ENCODE measurements at places on chromosomes 13 and 19.

DNA sequence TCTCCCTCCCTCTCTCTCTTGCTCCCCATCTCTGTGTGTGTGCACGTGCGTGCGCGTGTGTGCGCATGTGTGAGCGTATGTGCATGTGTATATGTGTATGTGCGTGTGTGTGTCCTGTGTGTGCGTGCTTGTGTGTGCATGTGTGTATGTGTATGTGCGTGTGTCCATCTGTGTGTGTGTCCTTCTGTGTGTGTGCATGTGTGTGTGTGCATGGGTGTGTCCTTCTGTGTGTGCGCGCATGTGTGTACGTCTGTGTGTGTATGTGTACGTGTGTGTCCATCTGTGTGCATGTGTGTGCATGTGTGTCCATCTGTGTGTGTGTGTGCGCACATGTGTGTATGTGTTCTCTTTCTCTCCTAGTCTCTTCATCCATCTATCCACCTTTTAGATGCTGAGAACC, 12.2 kb downstream of the SLC8A2 start:
- no peak for DNase-seq

DNA sequence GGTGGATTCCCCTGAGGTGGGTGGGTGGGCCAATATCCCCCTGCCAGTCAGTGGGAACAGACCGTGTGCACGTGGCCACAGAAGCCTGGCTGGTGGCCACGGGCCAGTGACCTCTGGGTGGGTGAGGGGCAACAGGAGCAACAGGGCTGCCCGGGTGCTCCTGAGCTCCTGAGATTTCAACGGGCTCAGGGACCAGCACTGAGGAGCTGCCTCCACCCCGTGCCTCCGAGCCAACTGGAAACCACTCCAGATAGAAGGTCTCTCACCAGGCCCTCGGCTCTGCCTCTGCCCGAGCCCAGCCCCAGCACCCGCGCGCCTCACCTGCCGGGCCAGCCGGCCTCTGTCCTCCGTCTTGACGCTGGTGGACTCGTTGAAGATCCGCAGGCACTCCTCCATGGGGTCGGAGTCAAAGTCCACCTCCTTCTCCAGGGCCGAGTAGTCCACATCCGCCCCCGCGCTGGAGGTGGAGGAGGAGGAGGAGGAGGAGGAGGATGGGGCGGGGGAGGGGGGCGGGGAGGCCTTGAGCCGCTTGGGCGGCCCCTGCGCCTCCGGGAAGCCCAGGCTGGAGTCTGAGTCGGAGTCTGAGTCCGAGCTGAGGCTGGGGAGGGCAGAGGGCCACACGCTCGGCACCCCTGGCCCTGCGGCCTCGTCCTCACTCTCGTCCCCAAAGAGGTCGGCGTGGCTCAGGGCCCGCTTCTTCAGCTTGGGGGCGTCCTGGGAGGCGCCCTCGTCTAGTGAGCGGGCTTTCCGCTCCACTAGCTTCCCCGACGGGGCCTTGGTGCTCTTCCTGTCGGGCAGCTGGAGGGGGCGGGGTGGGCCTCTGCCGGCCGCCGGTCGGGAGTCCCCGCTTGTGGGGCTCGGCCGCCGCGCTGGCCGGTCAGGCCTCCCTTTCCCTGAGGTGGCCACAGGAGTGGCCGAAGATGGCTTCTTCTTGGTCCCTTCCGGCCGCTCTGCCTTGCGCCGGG, 14.8 kb upstream of the ATP8B3 start:
- DNase-seq: no peak

DNA sequence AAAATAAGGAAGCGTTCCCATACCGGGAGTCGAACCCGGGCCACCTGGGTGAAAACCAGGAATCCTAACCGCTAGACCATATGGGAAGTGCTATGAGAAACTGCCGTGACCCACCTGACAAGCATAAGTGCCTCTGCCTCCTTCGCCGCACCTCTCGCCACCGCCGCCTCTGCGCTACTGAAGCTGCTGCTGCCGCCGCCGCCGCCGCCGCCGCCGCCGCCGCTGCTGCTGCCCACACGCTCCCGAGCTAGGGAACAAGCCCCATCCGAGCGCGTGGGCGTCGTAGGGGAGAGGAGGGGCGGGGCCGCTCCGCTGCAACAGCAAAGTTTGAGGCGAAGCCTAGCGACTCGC, 610 bp upstream of the WBP4 start:
- peak; percentile 91 for DNase-seq

DNA sequence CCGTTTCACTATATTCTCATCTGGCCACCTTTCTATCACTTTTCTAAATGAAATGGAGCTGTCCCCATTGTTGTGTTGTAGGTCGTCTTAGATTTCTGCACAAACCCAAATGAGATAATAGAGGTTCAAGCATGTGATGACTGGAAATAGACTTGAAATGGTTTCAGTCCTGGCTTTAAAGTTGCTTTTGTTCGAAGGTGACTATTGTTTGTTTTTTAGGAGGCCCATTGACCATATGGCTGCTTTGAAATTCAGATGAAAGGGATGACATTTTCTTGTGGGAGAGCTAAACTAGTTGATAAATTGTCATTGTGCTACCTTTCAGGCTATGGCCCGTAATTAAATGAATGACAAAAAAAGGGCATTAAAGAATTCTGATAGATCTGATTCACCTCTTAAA, 583.7 kb downstream of the GPC6 start:
- DNase-seq: no peak

DNA sequence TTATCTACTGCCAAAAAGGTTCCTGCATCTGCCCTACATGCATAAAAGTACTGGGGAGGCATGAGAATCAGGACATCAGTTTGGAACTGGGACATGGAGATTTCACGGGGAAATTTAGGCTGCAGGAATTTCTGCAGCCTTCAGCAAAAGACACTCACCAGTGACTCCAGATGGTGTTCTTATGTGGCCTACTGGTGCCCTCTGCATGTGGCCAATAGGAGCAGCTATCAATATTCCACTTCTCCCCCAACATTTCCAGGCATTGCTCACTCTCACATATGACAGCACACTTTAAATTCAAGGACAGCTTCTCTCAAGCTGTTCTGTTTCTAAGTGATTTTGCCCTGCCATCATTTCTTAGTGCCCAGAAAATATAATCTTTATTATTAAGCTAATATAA, 570.5 kb upstream of the ARGLU1 start:
- DNase-seq: no peak
